ENCODE measurements at places on chromosomes 2 and 18.

DNA sequence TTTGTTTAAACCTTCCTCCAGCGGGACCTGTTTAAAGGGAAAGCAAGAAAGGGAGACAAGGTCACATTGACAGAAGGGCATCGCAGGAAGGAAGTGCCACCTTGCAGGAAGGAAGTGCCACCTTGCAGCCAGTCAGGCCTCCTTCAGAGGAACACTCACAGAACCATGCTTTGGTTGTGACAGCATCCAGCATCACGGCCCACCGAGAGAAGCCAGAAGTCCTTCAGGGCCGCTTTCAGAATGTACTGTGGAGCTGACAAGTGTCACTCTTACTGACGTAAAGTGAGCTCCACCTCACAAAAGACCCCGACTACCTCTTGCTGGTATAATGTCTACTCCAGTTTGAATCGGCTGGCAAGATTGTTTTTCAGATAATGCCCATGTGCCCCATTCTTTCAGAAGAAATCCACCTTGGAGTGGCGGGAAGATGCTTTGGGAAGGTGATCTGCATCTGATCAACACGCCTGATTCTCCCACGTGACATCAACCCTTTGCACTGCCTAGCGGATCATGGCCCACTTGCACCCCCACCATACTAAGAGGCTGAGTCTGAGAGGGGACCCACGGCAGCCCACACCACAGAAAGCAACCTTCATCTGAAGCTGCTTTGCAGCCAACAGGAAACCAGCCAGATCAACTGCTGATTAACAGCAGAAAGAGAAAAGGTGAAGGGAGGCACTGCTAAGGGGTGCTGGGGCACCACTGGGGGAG is 99.8 kb downstream of the UXS1 start:
- DNase-seq: no peak

- no peak for DNase-seq
Observed at GRCh38 chr18:11785444-11786055, 65.7 kb upstream of the CHMP1B start.

GRCh38 chr2:84077496-84077895 is 381.6 kb downstream of the SUCLG1 start:
- DNase-seq: no peak

- no peak for DNase-seq
Observed at GRCh38 chr2:187917535-187917934, 363.3 kb upstream of the TFPI start.

- no peak for DNase-seq
Observed at GRCh38 chr2:6876309-6876708, 1.3 kb upstream of the RSAD2 start.

GRCh38 chr2:127115471-127116199 is 8.7 kb upstream of the BIN1 start:
- no peak for DNase-seq

- DNase-seq: no peak
Observed at GRCh38 chr2:215929602-215930335, 83.6 kb downstream of the MREG start.

DNA sequence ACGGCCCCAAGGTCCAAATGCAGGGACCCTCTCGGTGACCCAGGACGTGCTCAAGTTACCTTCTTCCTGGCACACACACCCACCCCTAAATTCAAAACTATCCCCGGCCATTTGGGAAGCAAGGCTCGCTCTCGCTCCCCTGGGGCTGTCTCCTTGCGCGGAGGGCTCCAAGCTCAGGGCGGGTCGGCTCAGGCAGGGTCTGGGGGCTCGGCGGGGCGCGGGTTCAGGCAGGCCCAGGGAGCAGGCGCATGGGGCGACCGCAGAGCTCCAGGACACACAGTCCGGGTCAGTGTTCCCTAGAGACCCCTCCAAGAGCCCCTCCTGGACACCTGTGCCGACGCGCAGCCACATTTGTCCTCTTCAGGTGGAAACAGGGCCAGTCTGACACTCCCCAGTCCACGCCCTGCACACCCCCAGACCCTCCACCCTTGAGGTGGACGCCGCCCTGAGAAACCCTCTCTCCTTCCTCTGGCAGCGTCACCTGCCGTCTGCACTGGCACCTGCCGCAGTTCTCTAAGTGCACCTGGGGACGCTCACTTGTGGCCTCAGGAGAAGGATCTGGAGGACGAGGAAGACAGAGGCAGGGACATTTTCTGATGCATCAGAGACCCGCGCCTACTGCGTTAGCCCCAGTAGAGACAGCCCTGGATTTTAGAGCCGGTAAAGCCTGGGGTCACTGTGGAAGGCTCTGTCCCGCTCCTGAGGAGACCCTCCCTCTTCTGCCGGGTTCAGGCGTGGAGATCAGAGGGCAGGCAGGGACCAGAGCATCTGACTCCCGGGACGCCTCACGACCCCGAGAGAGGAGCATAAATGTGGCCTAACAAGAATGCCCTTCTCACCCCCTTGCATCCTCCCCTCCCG is 138.8 kb downstream of the TWIST2 start:
- no peak for DNase-seq

DNA sequence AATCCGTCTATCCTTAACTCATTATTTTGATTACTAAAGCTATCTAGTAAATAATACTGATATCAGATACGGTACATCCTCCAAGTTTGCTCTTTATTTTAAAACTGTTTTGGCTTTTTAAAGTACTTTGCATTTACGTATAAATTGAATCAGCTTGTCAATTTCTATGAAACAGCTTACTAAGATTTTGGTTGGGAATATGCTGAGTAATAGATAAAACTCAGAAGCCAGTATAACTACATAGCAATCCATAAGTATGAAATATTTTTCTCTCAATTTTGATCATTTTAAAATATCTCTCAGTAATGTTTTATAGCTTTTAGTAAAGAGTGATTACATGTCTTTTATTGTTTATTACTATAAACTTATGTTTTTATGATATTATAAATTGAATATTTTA is 116.2 kb upstream of the SOX11 start:
- DNase-seq: no peak

- DNase-seq: no peak
Observed at GRCh38 chr2:209578394-209579001, 154.7 kb downstream of the MAP2 start.

GRCh38 chr2:179355881-179356280 is 91.2 kb upstream of the SESTD1 start:
- DNase-seq: no peak

DNA sequence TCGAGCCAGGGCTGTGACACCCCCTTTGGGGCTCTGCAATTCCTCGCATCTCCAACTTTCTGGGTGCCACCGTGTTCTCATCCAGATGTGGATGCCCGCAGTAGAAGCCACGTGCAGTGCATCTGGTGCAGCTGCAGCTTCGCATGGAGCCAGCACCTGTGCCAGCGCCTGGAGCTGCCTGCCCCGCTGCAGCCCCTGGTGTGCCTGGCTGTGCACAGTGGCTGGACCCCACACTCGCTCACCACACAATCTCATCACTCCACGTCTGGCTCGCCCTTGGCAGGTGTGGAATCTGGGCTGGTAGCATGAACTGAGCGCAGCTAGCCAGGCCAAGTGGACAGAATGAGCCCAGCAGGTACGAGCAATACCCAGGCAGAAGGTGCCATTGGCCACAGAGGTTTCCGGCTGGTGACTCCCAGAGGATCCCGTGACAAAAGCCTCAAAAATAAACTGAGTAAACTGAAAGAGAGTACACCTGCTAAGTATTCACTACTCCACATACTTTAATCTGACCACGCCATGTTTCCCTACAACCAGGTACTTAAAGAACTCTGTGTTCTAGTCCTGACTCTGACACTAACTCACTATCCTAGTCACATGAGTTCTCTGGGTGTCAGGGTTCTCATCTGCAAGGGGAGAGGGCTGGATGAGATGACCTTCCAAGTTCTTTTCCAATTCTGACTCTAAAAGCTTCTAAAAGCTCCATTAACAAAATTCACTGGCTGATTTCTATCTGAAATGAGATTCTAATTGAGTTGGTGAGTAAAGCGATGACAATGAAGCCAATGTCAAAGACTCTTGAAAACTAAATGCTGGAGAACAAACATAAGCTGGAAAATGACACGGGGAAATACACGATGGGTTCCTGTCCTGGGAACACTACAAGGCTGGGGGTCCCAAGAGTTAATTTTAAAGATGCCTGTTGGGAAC is 37.1 kb downstream of the RNF152 start:
- no peak for DNase-seq

GRCh38 chr2:1487758-1488157 is 74.5 kb downstream of the TPO start:
- no peak for DNase-seq

DNA sequence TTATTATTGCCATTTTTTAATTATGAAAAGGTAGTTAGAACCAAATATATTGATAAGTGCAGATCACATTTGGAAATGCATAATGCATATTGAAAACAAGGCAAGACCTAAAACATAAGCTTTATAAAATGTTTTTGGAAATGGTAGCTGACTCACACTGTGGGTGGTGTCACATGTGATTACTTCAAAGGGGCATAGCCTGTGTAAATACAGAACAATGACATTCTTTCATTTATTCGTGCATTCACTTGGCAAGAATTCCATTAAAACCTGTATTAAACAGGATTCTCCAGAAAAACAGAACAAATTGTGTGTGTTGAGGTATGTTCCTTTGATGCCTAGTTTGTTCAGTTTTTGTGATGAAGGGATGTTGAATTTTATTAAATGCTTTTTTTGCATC is 427.3 kb upstream of the ST6GAL2 start:
- no peak for DNase-seq

- no peak for DNase-seq
Observed at GRCh38 chr18:2970772-2971659, 41.9 kb downstream of the LPIN2 start.

DNA sequence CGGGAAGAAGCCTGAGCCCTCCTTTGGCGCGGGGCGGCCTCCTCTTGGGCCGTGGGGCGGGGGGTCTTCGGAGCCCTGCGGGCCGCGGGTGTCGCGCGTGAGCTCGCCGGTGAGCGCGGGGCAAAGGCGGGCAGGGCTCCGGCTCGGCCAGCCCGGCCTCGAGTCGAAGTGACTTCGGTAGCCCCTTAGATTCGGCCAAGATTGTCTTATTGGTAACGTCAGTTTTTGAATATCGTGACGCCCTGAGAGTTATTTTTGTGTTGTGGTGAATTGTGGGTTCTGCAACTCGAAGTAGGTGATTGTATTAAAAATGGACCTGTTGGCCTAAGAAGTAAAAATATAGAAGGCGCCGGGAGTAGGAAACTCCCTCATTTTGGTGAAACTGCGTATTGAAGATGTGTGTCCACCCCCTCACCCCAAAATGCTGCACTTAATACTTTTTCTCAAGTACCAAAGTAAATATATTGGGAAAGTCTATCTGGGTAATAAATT is 669 bp downstream of the MARCHF7 start:
- DNase-seq: no peak

- DNase-seq: no peak
Observed at GRCh38 chr2:139885921-139886498, 1105.8 kb upstream of the NXPH2 start.

Data from stimulated activated CD8-positive, alpha-beta memory T cell treated with anti-CD3 and anti-CD28 coated beads, Interleukin-4, amount 100 ng/mL, for 24 hours (primary cell).